ENCODE measurements at places on chromosomes 3 and 15.

DNA sequence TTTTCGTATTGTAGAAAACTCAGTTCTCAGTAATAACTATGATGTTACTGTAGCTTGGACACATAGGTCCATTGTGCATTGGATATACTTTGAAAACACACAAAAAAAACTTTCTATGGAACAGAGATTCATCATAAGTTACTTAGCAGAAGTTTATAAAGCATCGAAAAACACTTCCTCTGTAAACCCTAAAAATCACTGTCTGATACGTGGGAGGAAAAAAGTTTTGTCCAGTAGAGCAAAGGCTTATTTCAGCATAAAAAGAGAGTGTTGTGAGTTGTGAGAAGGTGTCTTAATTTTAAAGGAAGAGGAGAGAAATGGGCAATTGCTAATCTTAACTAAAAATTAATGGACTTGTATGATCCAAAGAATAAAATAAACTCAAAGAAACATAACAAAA is 64.8 kb downstream of the OSTN start:
- ATAC-seq, result no peak

- no peak for ATAC-seq
These were observed 14.5 kb upstream of the VGLL4 start for GRCh38 chr3:11658180-11658579.

DNA sequence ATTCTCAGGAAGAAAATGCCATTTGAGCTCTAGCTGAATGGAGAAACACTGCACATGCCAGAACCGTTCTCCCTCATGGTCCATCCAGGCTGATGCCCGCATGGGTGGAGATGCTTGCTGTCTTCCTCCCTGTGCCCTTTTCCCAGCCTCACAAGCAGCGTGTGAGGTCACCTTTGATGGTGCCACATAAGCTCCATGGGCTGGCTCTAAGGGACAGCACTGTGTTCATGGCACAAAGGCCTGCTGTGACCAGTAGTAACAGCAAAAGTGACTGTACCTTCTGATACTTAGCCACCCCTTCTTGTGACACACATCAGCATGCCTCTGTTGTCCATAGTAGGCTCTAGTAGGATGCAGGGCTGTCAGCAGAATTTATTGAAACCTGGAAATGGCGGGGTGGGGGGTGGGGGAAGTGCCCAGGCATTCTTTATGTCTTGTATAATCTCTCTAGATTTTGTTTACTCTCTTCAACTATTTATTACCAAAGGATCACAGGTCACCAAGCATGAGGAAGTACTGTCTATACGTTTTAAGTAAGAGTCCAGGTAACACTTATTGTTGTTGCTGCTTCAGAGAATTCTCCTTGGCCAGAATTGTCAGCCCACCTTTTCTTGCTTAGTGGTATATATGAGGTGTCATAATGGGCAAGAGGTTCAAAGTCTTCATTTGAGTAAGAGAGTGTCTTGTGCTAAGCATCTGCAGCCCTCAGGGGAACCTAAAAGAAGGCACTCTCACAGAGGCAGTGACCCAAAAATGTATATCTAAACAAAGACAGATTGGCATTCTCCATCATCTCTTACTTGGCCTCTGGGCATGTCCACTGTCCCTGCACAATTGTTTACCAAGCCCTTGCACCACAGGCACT is 56.5 kb downstream of the RAB7A start:
- no peak for ATAC-seq

DNA sequence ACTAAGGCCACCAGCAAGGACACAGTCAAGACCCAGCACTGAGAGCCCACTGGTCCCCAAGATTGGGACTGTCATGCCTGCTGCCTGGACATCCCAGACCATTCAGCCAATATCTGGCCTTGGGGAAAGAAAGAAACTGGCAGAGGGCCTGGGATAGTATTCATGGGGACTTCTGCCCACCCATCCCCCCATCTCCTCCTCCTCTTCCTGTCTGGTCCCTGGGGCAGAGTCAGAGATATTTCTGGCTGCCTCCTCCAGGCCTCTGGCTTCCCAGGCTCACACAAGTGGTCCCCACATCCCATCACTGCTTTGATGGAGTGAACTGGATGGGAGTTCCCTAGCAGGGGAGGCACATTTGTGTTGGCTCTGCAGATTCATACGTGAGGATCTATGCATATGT is 4.2 kb upstream of the RASL12 start:
- ATAC-seq, result no peak

GRCh38 chr15:37372064-37372463 is 271.7 kb upstream of the MEIS2 start:
- peak; percentile 85 for ATAC-seq

DNA sequence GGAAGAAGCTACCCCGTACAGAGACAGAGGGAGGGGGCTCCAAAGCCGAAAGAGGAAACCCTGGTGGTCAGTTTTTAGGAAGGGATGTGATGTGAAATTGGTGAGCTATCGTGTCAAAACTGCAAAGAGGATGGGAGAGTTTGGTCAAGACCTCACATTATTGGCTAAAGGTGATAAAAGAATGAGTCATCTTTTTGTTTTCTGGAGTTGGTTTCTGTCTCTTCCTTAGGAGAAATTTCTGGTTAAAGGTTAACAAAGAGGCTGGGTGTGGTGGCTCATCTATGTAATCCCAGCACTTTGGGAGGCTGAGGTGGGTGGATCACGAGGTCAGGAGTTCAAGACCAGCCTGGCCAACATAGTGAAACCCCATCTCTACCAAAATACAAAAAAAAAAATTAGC is 217.8 kb upstream of the CBLB start:
- no peak for ATAC-seq

- ATAC-seq, result no peak
These were observed 35.9 kb downstream of the CEMIP start for GRCh38 chr15:80815106-80815505.

DNA sequence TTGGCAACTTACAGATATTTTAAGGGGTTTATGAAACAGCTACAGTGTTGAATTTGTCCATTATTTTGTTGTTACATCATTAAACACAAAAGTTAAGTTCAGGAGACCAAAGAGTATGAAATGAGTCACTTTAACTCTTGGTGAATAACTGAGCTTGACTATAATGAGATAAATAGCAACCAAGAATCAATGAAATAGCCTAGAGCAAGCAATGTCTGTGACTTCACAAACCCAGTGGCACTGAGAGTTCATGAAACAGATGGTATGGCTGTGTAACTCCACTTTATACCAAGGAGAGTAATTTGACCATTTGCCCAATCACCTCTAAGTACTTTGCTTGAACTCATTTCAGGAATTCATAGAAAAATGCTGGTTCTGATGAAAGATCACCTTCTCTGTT is 169.6 kb upstream of the GADL1 start:
- no peak for ATAC-seq
